ENCODE measurements at places on chromosomes 11 and 22.
A peak's percentile ranks its signal among the peaks of the same experiment; 100 is the strongest.

DNA sequence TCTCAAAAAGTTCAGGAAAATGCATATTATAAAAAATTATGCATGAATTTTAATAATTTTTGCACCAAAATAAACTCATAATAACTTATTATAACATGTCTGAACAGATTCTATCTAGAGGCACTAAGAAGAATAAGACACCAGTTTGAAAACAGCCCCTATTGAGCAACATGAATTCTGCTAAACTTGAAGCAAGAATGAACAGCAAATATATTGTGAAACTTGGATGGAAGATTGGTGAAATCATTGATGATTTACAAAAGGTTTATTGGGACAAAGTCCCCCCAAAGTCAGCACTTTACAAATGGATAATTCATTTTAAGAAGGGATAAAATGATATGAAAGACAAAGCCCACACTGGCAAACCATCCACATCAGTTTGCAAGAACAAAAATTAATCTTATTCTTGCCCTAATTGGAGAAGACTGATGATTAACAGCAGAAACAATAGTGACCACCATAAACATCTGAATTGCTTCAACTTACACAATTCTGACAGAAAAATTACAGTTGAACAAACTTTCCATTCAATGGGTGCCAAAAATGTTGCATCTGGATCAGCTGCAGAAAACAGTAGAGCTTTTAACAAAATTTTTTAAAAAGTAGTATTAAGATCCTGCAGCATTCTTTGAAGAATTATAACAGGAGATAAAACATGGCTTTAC is 257.5 kb upstream of the FAT3 start:
- DNase-seq, result no peak

DNA sequence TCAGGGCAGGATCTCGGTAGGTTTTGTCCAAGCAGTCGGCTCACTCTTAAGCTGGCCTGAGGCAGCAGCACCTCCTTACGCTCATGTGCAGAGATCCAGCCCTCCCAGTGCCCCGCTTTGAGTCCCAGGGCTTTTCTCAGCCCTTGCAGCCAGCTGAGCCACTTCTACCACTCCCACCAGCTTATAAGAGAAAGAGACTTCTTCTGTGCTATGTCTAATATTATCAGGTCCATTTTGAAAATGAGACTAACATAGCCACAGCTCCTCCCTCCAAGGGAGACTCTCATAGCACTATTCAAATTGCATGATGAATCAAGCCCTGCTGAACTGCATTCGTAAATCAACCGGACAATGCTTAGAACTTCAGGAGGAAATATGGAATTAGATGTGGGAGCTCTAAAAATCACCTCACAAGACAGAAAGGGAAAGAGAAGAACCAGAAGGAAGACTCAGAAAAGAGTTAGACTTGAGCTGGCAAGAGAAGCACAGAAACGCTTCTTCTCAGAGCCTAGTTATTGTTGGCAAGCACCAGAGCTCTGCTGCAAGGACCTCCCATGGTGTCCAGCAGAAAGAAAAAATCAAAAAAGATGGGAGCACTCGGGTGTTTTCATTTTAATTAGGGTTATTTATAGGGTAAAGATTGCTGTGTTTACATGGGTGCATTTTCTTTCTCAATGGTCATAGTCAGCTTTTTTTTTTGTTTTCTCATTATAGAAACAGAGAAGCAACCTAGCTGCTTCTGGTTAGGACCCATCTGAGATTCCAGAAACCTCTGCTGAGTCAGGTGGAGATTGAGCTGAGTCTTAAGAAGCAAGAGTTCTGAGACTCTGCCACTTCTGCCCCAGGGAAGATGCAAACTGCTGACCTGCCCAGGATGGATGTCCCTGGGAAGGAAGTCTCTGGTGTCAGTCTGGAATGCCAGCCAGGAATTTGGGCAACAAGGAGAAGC is 181.4 kb downstream of the ETS1 start:
- DNase-seq, result no peak

DNA sequence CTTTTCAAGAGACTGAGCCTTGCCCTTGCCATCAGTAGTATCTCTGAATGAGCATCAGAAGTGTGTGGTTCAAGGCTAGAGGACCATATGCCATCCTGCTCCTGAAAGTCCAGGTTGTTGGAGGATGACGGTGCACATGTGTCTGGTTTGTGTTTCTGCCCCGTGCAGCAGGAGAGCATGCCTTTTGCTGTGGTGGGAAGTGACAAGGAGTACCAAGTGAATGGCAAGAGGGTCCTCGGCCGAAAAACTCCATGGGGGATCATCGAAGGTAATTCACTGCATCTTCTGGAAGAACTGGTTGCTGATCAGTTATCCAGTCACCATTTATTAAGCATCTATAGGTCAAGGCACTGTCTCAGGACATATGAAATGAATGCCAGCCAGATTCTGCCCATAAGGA is 6.1 kb upstream of the WBP2NL start:
- DNase-seq, result no peak

DNA sequence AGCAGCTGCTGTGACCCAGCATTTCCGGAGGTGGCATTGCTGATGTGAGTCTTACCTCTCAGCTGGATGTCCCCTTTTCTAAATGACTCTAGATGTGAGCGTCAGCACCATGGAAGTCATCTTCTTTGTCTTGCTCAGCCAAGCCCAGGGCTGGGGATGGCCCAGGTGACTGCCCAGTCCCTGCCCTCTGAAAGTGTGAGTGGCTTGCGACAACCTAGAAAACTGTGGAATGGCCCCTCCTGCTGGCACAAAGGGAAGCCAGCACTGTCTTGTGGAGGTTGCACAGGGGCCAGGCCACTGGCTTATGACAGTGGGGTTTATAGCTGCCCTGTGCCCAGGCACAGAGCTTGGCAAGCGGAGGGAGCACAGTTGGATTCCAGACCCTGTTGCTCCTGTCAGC is 6.2 kb downstream of the TUB start:
- no peak for DNase-seq

DNA sequence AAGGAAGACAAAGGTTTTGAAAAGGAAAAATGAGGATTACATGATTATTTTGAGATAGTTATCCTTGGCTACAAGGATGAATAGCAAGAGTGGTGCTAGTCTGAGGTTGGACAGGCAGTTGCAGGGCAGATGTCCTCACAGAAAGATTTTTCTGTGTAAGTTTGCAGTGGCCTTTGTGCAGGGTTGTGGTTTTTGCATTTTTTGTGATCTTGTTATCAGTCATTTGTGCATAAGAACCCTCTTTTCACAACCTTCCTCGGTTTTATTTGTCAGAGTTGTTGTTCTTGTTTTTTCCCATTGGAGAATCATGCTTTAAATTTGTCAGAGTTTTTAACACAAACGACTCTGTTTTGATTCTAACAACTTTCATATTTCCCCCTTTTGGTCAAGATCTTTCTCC is 1.4 kb downstream of the CCDC134 start:
- no peak for DNase-seq

DNA sequence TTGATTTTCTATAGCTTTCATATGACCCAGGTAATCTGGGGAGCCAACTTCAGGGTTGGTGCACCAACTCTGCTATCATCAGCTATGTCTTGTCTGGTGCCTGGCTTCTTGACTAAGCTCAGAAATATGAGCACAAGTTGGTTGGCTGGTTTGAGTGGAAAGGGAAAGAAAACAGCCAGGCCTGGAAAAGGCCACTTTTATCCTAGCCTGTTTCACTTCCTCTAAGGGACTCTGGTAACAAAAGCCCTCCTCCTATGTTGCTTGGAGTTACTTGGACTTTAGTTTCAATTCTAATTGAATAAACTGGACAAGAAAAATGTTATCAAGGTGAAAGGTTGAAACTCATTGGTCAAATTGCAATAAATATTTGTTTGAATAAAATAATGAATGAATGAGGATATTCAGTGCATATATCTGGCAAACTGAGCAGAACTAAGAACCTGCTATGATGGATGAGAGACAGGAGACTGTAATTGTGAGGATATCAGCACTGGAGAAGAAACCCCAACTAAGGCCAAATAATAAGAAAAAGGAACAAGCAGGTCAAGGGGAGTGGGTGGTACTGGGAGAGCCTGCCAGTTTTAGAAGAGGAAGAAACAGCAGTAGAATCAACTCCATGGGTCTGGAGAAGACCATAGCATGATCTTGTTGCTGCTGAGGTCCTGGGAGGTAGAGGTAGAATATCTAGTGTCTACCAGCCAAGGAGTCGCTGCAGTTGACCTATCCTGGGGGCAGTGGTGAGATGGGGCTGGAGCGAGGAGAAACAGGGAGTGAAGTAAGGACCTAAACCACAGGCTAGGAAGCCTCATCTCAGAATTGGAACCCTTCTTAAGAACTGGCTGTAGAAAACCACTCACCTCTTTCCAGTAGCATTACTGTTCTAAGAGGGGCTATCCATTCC is 8.2 kb downstream of the ROBO4 start:
- DNase-seq, result no peak

- DNase-seq, result no peak
Observed at GRCh38 chr22:37564111-37564711, 3.9 kb downstream of the CDC42EP1 start.

- no peak for DNase-seq
Observed at GRCh38 chr11:101949680-101950220, 33.4 kb upstream of the ANGPTL5 start.

GRCh38 chr22:50529897-50530579 is at the start of gene TYMP:
TYMP (minus strand) TSS chr22:50530012; CDS start chr22:50529709, 303 bp downstream.
- peak; percentile 64 for DNase-seq

GRCh38 chr11:2803186-2804091 is 82.1 kb downstream of the CDKN1C start:
- no peak for DNase-seq

DNA sequence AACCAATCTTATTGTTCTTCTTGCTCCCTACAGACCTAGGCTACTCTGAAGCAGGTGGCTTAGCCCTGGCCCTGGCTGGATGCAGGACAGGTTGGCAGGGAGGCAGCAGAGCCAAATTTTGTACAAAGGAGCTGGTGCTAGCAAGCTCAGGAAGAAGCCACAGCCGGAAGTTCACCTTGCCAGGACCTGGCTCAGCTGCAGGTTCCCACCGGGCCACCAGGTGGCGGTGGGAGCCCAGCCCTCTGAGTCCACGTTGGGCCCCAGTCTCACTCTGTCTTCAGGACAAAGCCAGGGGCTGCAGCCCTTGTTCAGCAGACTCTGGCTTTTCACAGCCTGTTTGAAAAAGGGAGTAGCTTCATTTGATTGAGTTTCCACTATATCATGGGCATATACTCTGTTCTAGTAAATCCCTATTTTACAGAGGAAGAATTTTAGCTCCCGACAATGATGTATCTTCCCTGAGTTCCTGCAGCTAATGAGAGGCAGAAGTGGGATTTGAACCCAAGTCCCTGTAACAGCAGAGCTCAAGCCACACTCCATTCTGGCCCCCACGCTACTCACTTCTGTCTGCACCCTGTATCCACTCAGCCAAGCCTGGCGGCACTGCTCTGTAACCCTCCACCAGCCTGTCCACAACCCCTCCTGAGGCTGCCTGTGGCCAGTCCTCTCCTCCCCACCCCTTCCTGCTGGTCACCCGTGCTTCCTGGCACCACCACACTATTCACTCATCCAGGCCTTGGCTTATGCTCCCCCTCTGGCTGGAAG is 3.3 kb downstream of the TKFC start:
- DNase-seq, result peak; percentile 67

DNA sequence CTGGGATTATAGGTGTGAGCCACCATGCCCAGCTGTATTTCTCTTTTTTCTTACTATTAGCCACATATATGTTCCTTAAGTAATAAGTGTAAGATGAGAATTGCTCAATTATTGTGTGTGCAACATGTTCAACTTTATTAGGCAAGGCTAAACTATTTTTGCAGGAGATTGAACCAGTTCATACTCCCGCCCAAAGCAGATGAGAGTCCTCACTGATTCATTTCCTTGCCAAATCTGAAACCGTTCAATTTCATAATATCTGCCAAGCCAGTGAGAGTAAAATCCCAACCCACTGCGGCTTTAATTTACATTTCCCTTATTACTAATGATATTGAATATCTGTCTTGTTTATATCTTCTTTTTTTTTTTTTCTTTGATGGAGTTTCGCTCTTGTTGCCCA is 48.4 kb downstream of the KCNJ4 start:
- no peak for DNase-seq

GRCh38 chr22:36864454-36865215 is 3.8 kb downstream of the NCF4 start:
- DNase-seq, result no peak

DNA sequence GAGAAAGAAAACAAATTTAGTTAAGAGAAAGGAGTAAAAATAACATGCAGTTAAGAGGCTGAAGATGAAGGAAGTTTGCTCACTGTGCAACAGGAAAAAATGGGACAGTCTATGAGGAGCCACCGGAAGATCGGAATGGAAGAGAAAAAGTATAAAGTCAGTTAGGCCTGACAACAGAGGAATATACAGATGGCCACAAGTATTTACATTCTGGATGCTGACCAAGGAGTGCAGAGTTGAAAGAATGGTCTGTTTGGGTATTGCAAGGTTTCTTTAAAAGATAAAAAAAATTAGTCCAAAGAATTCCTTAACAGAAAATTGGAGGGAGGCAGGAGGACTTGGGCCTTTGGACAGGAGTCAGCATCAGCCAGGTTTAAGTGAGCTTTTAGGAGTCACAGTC is 37.5 kb downstream of the RBFOX2 start:
- no peak for DNase-seq

- no peak for DNase-seq
Observed at GRCh38 chr22:24205438-24206195, 24.3 kb downstream of the SUSD2 start.

- peak; percentile 36 for DNase-seq
Observed at GRCh38 chr22:24175160-24175808, 6.0 kb upstream of the SUSD2 start.

DNA sequence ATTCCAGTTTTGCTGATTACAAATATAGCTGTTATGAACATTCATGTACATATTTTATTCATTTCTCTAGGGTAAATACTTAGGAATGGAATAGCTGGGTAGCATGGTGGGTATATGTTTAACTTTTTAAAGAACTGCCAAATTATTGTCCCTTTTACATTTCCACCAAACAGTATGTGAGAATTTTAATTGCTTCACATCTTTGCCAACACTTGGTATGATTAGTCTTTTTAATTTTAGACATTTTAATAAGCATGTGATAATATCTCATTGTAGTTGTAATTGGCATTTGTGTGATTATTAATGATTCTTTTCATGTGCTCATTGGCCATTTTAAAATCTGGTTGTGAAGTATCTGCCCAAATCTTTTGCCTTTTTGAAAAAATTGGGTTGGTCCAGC is 72.6 kb upstream of the SORL1-AS1 start:
- no peak for DNase-seq

GRCh38 chr11:111918390-111919256 is at the start of gene C11orf52:
C11orf52 (plus strand) TSS chr11:111918913; CDS start chr11:111918973, 60 bp downstream.
- peak; percentile 68 for DNase-seq

DNA sequence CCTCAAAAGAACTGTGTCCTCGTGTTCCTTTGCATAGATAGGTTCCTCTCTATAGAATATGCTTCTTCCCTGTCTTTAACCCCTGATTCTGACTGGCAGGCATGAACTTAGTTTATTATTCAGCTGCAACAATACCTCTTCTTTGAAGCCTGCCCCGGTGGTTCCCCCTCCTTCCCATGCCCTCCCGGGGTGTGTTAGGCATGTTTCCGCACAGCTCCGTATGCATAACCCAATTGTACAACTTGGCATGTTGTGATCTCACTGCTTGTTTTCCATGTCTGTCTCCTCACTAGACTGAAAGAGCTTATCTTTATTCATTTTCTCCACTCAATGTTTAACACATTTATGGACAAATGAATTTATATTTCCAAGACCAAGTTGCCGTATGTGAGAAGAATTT is 72.6 kb downstream of the DEPDC5 start:
- DNase-seq, result no peak

GRCh38 chr11:34086554-34087283 is 18.7 kb upstream of the NAT10 start:
- no peak for DNase-seq

- no peak for DNase-seq
Observed at GRCh38 chr22:31363885-31364465, 17.8 kb upstream of the PATZ1 start.
